ENCODE measurements at places on chromosomes 4 and X. TPM values are rescaled to one million over a fixed set of nuclear protein-coding genes. Genes with fewer than 3 reads are reported as not detected.

DNA sequence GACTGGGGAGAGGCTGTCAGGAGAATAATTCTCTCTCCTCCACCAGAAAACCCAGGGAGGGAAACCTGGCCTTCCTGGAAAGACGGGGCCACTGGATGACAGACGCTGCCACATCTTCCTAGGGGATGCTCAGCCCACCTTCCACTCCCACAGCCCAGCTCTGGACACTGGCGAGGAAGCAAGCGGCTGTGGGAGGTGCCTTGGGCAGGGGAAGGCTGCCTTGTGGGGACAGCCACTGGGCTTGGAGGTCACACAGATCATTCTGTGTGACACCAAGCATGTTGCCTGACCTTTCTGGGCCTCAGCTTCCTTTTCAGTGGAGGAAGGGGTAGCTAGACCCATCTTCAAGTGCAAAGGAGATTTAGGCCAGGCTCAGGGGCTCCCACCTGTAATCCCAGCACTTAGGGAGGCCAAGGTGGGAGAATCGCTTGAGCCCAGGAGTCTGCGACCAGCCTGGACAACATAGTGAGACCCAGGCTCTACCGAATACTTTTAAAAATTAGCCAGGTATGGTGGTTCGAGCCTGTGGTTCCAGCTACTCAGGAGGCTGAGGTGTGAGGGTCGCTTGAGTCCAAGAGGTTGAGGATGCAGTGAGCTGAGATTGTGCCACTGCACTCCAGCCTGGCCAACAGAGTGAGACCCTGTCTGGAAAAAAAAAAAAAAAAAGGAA lies 9.8 kb upstream of the MSX1 start:
- no peak for DNase-seq
- peaks cover 26% of the 10 kb centered on the region for H3K27me3 ChIP-seq
- peaks cover 4% of the 10 kb centered on the region for H3K4me1 ChIP-seq
- no peak overlapping the region for H3K27ac ChIP-seq
- no peak overlapping the region for H3K4me3 ChIP-seq

Gene ALB
- not detected for total RNA-seq

- no peak overlapping the region for H3K4me3 ChIP-seq
- no peaks in the 10 kb centered on the region for H3K4me1 ChIP-seq
- no peak overlapping the region for H3K27ac ChIP-seq
- no peak for DNase-seq
Observed at GRCh38 chr4:36290641-36291040, 9.2 kb downstream of the DTHD1 start.

DNA sequence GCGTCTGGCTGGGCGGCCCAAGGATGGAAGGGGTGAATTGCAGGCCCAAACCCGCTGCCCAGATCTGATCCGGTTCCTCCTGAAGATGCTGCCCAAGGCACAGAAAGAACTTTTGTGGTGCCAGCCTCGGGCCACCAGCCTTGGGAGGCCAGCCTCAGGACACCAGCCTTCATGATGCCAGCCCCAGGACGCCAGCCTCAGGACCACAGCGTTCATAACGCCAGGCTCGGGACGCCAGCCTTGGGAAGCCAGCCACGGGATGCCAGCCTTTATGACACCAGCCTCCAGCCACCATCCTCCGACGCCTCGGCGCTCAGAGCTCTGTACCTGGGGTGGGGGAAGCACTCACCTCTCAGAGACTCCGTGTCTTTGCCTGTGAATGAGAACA lies 107.8 kb downstream of the ADRA2C start:
- H3K27ac ChIP-seq = no peak overlapping the region
- H3K4me3 ChIP-seq = no peak overlapping the region
- H3K27me3 ChIP-seq = peaks cover 28% of the 10 kb centered on the region

GRCh38 chr4:158760866-158761265 lies 8.0 kb upstream of the FNIP2 start:
- no peak for DNase-seq
- H3K4me1 ChIP-seq = no peaks in the 10 kb centered on the region
- no peak overlapping the region for H3K27ac ChIP-seq
- no peaks in the 10 kb centered on the region for H3K36me3 ChIP-seq
- H3K27me3 ChIP-seq = no peaks in the 10 kb centered on the region

GRCh38 chrX:21990832-21991231 lies 41.3 kb upstream of the PHEX start:
- no peaks in the 10 kb centered on the region for H3K36me3 ChIP-seq
- H3K27me3 ChIP-seq = no peaks in the 10 kb centered on the region
- no peak overlapping the region for H3K4me3 ChIP-seq
- no peak overlapping the region for H3K27ac ChIP-seq
- no peak for DNase-seq

DNA sequence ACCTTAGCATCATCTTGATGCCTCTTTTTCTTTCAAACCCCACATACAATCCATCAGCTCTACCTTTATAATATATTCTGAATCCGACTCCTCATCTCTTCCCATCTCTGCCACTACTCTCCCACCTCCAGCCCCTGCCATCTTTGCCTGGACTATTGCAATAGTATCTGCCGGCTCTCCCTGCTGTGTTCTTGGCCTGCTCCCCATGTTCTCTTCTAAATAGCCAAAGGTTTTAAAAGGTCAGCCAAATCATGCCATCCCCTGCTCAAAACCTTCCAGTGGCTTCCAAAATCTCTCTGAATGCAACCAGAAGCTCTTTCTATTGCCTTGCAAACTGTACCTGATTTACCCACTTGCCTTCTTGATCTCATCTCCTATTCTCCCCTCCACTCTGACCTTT lies 266.0 kb downstream of the PTTG2 start:
- H3K4me3 ChIP-seq = no peak overlapping the region
- H3K4me1 ChIP-seq = peaks cover 18% of the 10 kb centered on the region
- DNase-seq = no peak
- H3K27me3 ChIP-seq = no peaks in the 10 kb centered on the region

DNA sequence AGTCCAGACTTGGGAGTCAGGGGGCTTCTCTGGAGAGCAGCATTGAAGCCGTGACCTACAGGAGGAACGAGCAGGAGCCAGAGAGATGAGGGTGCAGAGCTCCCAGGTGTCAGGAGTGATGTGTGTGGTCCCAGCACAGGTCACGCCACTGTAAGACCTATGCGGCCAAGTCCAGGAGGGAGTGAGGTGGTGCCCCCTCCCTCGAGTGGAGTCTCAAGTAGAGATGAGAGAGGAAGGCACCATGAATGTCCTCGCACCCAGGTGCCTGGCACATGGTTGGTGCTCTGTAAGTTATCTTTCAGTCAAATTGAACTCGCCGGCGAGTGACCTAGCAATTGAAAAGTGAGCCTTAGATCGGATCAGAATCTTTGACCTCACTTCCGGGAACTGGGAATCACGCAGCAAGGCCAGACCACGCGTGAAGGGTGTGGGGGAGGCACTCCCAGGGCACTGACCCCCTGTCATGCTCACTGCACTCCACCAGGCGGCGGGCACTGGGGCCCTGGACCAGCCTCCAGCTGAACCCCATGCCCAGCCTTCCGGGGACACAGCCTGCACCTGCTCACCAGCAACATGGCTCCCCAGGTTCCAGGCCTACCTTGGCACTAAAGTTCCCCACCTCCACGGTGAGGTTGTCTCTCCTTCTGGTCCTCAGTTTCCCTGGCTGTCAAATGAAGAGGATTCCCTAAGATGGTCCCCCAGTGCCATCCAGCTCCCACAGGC lies 127.4 kb downstream of the HMX1 start:
- no peak overlapping the region for H3K27ac ChIP-seq
- no peaks in the 10 kb centered on the region for H3K36me3 ChIP-seq
- peaks cover 4% of the 10 kb centered on the region for H3K27me3 ChIP-seq

Gene ARX
- total RNA-seq = not detected

- H3K27ac ChIP-seq = no peak overlapping the region
- no peaks in the 10 kb centered on the region for H3K4me1 ChIP-seq
- H3K36me3 ChIP-seq = no peaks in the 10 kb centered on the region
- H3K4me3 ChIP-seq = no peak overlapping the region
Observed at GRCh38 chr4:139857021-139857420, 191.4 kb downstream of the MGST2 start.

Gene RHOH
- total RNA-seq = 1.2 TPM

DNA sequence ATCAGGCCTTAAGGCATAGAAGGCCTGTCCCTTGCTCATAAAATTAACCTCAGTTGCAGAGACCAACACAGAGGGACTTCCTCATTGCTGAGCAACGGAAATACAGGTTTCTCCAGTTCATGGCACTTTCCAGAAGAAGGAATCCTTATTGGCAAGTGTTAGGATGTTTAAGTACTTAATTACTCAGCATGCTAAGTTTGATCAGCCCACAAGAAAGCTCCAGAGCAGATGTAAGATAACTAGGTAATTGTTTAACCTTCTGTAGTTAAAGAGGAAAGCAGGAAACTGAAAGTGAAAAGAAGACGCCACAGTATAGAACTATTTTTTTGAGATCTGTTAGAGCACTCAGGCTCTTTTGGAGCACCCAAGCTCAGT lies 33.5 kb downstream of the SMS start:
- H3K36me3 ChIP-seq = peaks cover 8% of the 10 kb centered on the region
- no peaks in the 10 kb centered on the region for H3K4me1 ChIP-seq
- no peak overlapping the region for H3K4me3 ChIP-seq

GRCh38 chrX:150899191-150899757 lies 806 bp upstream of the CD99L2 start:
- H3K36me3 ChIP-seq = no peaks in the 10 kb centered on the region
- peak; percentile 30 for DNase-seq
- H3K4me3 ChIP-seq = peak overlapping the region; percentile 72
- H3K4me1 ChIP-seq = peaks cover 5% of the 10 kb centered on the region
- H3K27me3 ChIP-seq = no peaks in the 10 kb centered on the region

- no peaks in the 10 kb centered on the region for H3K36me3 ChIP-seq
- peak; percentile 88 for DNase-seq
- H3K27ac ChIP-seq = peak overlapping the region; percentile 94
- H3K27me3 ChIP-seq = peaks cover 3% of the 10 kb centered on the region
- no peaks in the 10 kb centered on the region for H3K4me1 ChIP-seq
Observed at GRCh38 chrX:39813631-39814277, 284.0 kb downstream of the BCOR start.

DNA sequence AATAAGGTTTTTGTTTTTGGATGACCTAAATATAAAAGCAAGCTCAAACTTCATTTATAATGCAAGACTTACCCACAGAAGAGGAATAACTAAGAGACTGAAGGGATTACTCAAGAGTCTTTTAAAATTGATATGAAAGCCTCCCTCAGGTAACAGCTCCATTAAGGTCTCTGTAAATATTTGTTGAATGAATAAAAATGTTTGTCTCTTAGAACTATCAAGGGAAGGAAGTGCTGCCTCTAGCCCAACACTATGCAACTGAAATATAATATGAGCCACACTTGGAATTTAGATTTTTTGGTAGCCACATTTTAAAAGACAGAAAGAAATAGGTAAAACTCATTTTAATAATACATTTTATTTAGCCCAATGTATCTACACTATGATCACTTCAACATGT lies 127.8 kb downstream of the SH3RF1 start:
- H3K4me3 ChIP-seq = no peak overlapping the region
- H3K27me3 ChIP-seq = no peaks in the 10 kb centered on the region
- no peak overlapping the region for H3K27ac ChIP-seq
- H3K36me3 ChIP-seq = no peaks in the 10 kb centered on the region

Gene GPR34
- 43.8 TPM for total RNA-seq

Gene PRR27
- not detected for total RNA-seq

Gene FRAS1
- total RNA-seq = 1.7 TPM

Gene NDST3
- total RNA-seq = not detected

DNA sequence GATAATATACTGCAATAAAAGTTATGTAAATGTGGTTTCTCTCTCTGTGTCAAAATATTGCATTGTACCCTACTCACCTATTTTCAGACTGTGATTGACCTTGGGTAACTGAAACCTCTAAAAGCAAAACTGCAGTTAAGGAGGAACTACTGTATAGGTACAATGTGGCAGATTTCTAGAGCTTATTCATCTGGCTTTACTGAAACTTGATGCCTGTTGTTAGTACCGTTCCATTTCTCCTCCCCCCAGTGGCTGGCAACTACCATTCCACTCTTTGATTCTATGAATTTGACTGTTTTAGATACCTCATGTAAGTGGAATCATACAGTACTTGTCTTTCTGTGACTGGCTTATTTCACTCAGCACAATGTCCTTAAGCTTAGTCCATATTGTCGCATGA lies 61.9 kb downstream of the HOPX start:
- H3K27me3 ChIP-seq = no peaks in the 10 kb centered on the region
- no peaks in the 10 kb centered on the region for H3K36me3 ChIP-seq
- no peak overlapping the region for H3K4me3 ChIP-seq
- H3K27ac ChIP-seq = no peak overlapping the region
- H3K4me1 ChIP-seq = no peaks in the 10 kb centered on the region

- H3K27ac ChIP-seq = no peak overlapping the region
- H3K4me3 ChIP-seq = no peak overlapping the region
- H3K4me1 ChIP-seq = no peaks in the 10 kb centered on the region
- no peaks in the 10 kb centered on the region for H3K36me3 ChIP-seq
- peaks cover 25% of the 10 kb centered on the region for H3K27me3 ChIP-seq
- no peak for DNase-seq
Observed at GRCh38 chrX:100658941-100659381, 15.0 kb downstream of the SRPX2 start.

DNA sequence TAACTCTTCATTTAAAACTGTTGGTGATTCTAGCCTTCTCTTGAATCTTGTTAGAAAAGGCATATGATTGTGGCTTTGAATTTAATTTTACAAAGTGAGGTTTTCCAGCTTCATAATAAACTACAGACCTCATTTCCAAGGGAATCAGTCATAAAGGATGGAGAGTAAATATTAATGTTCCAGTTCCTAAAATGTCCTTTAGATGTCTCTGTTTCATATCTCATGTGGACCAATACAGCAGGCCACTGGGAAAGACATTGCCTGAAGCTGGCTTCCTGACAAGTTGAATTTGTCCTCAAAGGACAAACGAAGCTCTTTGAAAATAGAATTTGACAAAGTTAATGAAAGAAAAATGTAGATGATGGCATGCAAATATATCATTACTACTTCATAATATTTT lies 125.4 kb downstream of the ZNF330 start:
- peak; percentile 73 for DNase-seq
- H3K4me1 ChIP-seq = no peaks in the 10 kb centered on the region

- no peak overlapping the region for H3K27ac ChIP-seq
- H3K27me3 ChIP-seq = no peaks in the 10 kb centered on the region
- H3K36me3 ChIP-seq = no peaks in the 10 kb centered on the region
- no peaks in the 10 kb centered on the region for H3K4me1 ChIP-seq
Observed at GRCh38 chr4:158758703-158759102, 10.1 kb upstream of the FNIP2 start.

DNA sequence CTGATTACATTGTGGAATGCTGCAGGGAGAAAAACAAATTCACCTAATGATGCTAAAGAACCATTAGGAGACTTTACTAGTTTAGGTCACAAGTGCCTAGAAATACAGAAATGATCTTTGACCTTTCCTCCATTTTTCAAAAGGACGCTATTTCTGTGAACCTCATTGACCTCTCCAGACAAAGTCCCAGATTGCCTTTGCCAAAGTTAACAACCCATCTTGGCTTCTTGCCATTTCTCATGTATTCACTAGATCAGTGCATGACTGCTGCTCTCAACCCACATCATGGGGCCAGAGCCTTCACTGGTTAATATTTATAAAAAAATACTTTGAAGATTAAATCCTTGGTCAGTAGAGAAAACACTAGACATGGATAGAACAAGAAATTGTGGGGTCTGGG lies 19.9 kb upstream of the AR start:
- no peak for DNase-seq
- no peaks in the 10 kb centered on the region for H3K4me1 ChIP-seq
- peaks cover 16% of the 10 kb centered on the region for H3K27me3 ChIP-seq
- no peak overlapping the region for H3K27ac ChIP-seq
- H3K36me3 ChIP-seq = no peaks in the 10 kb centered on the region
- no peak overlapping the region for H3K4me3 ChIP-seq

Data from adrenal gland (tissue), 19 donors.